ENCODE measurements at places on chromosomes 11 and 22. TPM values are rescaled to one million over a fixed set of nuclear protein-coding genes. Genes with fewer than 3 reads are reported as not detected.

PGA4 gene
- total RNA-seq = not detected

SCGB1C1 gene
- total RNA-seq = not detected

PRG3 gene
- not detected for total RNA-seq

HTATIP2 gene
- total RNA-seq = 17.8 TPM

SNX32 gene
- 1.9 TPM for total RNA-seq

OR52B6 gene
- total RNA-seq = not detected

IZUMO1R gene
- total RNA-seq = not detected

FAM181B gene
- 5.3 TPM for total RNA-seq

LMO2 gene
- 0.49 TPM for total RNA-seq

C22orf42 gene
- not detected for total RNA-seq

SUSD2 gene
- 0.66 TPM for total RNA-seq

BAIAP2L2 gene
- total RNA-seq = 0.52 TPM

SLC17A6 gene
- total RNA-seq = 1.4 TPM

PRODH gene
- total RNA-seq = 0.09 TPM

SMDT1 gene
- total RNA-seq = 65.7 TPM

PDGFD gene
- 3.4 TPM for total RNA-seq

ACRV1 gene
- 0.73 TPM for total RNA-seq

F2 gene
- total RNA-seq = not detected

C11orf21 gene
- total RNA-seq = not detected

SIK2 gene
- 24.7 TPM for total RNA-seq

IL18 gene
- not detected for total RNA-seq

IFITM2 gene
- 67.2 TPM for total RNA-seq

VSIG10L2 gene
- not detected for total RNA-seq

All from neural crest cell (in vitro differentiated cells).